ENCODE measurements at places on chromosomes 1 and 21.
A peak's percentile ranks its signal among the peaks of the same experiment; 100 is the strongest.

- no peak for DNase-seq
These were observed 63.9 kb downstream of the PLPPR4 start for GRCh38 chr1:99328171-99328570.

DNA sequence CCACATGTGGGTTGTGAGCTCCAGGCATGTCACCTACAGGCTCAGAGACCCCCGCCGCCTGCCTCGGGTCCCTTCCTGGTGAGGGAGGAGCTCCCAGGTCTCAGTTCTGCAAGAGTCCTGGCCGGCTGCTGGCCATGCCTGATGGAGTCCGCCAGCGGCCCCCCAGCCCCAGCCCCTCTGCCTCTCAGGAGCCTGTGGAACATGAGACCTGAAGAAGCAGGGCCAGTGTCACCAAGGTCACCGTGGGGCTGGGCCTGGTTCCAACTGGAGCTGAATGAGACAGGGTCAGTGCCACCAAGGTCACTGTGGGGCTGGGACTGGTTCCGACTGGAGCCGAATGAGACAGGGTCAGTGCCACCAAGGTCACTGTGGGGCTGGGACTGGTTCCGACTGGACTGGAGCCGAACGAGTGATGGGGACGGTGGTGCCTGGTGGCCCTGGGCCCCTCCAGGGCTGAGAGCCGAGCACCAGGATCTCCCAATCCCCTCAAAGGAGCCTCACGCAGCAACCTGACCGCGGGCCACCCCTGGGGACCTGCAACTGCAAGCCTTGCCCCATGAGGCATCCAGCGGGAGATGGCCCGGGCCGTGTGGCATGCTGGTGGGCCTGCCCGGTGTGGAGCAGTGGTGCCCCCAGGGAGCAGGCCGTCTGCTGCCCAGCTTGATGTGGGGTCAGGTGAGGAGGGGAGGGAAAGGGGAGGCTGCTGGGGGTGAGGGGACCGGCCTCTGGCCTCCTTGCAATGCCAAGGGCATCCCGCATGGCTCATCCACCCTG, 14.5 kb upstream of the PTTG1IP start:
- no peak for DNase-seq

DNA sequence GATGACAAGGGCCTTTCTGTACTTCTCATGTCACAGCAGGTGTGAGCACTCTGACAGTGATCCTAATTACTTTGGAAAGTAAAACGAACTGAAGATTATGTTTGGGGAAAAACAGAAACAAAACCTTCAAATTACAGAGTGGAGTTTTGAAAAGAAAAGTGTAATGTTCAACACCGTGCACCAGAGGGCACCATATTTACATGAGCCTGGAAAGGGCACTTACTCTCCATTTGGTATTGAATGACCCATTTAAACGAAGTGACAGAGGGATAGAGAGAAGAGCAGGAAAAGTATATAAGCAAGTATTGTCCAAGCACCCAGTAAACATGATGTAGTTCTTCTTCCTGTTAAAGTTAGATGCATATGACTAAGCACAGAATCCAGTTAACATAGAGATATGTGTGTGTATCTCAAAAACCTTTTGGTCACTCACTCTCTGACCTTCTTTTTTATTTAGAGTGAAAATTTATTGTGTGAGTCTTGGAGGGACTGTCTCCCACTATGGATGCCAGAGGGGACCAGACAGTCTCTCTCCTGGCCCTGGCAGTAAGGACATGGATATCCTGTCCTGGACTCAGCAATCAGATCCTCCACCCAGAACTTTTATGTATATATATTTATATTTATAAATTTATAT, 3.8 kb upstream of the RGSL1 start:
- peak; percentile 25 for DNase-seq

DNA sequence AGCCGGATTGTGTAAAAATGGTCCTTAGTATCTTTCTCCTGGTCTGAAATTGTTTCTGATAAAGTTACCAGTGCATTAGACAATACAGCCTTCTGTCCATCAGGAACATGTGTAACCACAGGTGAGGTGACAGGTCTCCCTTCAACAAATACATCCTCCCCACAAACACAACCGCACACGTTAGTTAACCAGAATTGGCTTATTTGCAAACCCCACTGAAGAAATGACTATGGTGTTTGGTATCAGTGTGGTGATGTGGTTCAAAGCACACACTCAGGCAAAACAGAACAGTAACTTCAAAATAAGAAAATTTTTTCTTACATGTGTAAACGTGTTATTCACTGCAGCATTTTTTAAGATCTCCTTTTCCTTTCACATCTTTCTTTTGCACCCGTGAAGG, 517.2 kb upstream of the NR5A2 start:
- DNase-seq = no peak

DNA sequence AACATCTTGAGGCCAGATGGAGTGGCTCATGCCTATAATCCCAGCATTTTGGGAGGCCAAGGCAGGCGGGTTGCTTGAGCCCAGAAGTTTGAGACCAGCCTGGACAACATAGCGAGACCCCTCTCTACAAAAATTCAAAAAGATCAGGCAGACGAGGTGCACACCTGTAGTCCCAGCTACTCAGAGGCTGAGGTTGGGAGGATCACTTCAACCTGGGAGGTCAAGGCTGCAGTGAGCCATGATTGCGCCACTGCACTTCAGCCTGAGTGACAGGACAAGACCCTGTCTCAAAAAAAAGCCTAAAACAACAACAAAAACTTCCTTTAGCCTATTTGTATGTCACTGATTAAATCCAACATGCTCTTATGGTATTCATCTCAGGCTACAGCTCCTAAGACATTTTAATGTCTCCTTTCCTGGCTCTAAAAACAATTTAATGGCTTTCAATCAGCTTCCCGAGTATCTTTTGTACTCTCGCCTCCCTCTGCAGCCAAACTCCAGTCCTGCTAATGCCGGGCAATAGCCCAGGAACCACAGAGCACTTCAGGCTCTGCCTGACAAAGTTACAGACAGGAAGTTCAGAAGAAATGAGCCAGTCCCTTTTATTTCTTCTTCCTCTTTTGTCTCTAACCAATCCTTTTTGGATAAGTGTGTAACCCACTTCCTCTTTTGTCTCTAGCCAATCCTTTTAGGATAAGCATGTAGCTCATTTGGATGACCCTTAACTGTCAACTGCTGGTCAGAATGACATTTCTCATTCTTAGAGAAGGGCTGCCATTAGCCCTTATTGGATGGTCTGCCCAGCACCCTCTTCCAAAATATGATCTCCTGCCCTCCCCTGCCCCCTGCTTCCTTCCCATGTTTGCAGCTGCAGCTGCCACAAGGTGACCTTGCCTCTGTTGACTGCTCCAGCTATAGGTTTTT, 6.6 kb upstream of the DOP1B start:
- peak; percentile 65 for DNase-seq

GRCh38 chr1:245652660-245653427, 498.1 kb downstream of the KIF26B start:
- no peak for DNase-seq

DNA sequence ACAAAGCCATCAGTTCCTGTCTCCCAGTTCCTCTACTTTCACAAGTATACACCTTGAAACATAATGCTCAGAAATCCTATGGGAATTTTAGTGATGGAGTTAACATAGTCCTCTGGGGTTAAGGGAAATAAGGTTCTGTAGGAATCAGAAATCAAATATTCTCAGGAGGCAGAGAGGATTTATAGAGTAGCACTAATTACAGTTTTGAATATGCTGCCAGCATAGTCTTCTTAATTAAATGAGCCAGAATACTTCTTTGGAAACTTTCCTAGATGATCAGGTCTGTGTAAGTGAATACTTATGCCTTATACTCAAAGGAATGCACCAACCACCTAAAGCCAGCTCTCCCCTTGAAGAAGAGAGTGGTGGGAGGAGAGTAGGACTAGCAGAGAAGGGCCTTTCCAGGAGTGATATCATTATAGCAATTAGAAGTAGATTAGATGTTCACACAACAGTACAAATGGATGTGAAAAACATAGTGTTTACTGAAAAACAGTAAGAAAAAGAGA, 31.4 kb upstream of the DIRAS3 start:
- no peak for DNase-seq

DNA sequence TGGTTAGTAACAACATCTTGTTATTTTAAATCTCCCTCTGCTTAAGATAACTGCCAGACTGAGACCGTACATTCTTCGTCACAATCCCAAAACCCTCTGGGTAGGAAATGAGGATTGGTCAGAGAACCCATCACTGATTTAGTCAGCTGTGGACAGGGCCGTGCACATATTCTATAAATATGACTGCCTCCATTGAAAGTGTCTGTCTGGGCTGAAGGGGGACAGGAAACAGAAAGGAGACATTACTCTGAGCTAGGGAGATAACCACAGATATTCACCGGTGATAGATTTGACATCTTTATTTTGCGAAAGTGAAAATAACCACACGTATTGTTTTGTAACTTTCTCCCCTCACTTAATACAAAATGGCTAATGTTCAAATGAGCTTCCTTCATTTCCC, 36.9 kb upstream of the ST6GALNAC5 start:
- peak; percentile 25 for DNase-seq

DNA sequence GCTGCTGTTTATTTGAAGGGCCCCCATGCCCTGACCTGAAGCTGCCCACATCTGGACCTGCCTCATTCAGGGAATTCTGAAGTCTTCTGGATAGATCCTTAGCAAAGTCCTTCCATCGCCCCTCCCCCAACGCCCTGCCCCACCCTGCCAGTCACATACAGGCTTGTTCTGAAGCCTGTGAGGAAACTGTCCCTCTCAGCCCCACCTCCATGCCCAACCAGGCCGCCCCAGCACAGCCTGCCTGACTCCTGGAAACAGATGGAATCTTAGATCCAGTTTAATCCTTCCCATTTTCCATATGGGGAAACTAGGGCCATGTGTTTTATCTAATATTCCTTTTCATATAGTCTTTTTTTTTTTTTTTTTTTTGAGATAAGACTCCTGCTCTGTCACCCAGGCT, 44.5 kb upstream of the GPR37L1 start:
- DNase-seq = peak; percentile 76

GRCh38 chr1:184803180-184803492, 48.5 kb upstream of the EDEM3 start:
- peak; percentile 47 for DNase-seq

- DNase-seq = no peak
These were observed 179.8 kb upstream of the KCNK2 start for GRCh38 chr1:214902636-214903320.

GRCh38 chr1:114292194-114292593, 138.5 kb upstream of the SYT6 start:
- no peak for DNase-seq

- no peak for DNase-seq
These were observed 96.4 kb upstream of the BACE2 start for GRCh38 chr21:41071258-41072171.

DNA sequence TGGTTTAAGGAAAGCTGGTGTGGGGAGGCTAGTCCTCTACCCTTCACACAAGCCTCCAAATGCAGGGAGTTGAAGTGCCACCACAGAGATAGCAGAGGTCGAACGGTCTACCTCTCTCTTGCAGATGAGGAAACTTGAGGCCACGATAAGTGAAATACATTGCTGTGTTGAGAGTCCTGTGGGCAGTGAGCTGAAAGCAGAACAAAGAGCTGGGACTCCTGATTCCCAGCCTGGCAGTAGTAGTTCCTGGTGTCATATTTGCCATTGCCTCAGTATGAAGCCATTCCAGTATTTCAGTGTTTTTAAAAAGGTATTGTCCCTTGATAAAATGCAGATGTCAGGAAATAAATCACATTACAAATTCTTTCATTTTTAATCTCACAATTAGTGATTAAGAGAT, 28.6 kb downstream of the AK4 start:
- DNase-seq = no peak

DNA sequence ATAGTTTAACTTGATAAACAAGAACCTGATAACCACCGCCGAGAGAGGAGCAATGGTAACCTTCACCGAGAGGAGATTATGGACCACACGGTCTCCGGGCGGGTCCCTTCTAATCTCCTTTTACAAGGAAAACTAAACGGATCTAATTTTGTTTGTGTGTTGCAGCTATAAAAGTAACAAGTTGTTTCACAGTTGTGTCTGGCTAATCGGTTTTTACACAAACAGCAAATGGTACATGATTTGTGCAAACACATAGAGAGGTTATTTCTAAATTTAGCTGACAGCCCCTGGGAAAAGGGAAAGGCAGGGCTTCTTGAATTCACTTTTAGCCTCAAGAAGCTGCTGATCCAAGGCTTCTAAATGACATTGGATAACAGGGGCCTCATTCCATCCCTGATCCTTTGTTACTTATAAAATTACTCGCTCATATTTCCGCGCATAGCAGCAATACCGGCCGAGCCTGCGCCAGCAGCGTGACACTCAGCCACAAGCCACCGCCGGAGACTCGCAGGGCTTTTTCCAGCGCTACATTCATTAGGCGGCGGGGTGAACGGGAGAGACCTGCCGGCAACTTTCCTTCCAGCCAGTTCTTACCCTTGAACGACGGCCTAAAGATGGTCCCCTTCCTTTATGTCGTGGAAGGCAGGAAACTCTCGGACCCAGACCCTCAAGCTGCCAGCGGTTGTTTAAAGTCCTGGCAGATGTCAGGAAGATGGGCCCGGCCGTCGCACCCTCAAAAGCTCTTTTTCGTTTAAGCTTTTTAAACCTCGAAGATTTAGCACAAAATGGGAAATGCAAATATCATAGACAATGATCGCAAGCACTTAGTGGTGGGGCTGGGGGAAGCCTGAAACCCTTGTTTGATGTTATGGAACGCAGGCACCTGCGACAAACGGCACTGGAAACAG, 4.4 kb downstream of the FOXD3 start:
- DNase-seq = no peak

- DNase-seq = no peak
These were observed 74.1 kb downstream of the CRB1 start for GRCh38 chr1:197342044-197342565.

- DNase-seq = no peak
These were observed 4.6 kb downstream of the P3H1 start for GRCh38 chr1:42762269-42762668.

- peak; percentile 86 for DNase-seq
These were observed 2.5 kb upstream of the MYBPH start for GRCh38 chr1:203178083-203178482.

DNA sequence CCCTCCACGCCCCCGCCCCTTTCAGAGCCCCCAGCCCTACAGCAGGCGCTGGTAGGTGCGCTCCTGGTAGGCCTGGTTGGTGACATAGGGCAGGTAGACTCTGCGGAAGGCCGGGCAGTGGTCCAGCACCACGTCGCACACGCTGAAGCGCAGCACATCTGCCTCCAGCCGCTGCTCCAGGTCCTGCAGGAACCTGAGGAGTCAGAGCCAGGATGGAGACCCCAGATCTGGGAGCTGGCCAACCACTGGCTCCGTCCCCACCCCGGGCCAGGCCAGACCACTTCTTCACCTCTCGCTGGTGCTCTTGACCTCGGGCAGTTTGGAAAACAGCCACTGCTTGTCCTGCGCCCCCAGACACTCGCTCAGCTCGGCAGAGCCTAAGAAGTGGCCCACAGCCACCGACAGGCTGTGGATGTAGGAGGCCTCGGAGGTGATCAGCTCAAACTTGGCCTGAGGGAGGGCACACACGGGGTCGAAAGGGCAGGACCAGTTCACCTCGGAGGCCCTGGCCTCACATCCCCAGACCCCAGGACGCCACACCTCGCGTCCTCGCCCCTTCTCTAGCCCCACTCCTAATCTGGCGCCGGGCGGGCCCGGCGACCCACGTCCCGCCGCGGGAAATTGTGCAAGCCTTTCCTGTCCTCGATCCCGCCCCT, 6.4 kb downstream of the ARHGEF19 start:
- no peak for DNase-seq
